ENCODE measurements at places on chromosomes 2 and 18.

- DNase-seq = peak; percentile 25
Observed at GRCh38 chr2:119659601-119660342, 19.2 kb upstream of the TMEM177 start.

DNA sequence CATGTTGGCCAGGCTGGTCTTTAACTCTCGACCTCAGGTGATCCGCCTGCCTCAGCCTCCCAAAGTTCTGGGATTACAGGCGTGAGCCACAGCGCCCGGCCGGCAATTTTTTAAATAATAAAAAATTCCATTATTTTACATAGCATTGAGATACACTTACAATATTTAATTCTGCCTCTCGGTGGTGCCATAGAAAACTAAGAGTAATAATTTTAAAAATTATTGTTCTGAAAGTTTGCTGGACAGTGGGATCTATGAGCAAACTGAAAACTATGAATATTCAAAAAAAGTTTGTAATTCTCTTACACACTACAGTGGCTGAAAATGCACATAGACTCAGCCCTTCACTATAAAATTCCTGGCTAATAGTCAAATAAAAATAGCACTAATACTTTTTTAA is 90.9 kb upstream of the STON1 start:
- DNase-seq = no peak

GRCh38 chr2:197378086-197378485 is 56.7 kb downstream of the SF3B1 start:
- no peak for DNase-seq

DNA sequence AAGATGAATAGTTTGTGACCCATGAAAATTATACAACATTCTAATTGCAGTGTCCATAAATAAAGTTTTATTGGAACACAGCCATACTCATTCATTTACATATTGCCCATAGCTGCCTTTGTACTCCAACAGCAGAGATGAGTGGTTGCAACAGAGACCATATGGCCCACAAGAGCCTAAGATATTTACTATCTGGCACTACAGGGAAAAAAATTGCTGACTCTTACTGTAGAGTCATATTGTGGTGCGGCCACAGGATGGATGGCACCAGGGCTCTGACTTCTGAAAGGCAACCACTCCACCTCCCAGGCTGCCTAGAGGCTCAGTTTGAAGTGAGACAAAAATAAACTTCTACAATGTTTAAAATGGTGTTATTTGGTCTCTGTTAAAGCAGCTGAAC is 404.0 kb upstream of the ATP5MC3 start:
- no peak for DNase-seq

GRCh38 chr2:238561230-238561629 is 134.5 kb downstream of the ASB1 start:
- DNase-seq = no peak

DNA sequence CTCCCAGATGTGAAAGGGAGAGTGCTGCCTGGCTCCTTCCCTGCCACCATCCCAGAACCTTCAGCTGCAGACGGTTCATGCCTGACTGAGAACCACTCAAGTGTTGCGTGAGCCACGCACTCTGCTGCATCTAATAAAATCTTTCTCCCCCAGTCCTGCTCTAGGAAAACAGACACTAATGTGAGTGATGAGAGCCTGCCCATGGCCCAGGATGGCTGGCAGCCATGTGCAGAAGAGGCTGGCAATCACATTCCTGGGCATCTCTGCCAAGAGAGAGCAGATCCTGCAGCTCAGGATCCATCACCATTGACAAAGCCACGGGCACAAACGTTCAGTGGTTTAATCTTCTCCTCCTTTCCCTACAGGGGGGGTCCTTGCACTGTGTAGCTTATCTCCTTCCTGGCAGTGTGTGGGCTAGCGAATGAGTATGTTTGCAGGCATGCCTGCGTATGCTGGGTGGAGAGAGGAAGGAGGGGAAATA is 477.5 kb downstream of the SLC4A3 start:
- DNase-seq = peak; percentile 90

- no peak for DNase-seq
Observed at GRCh38 chr2:58866040-58866439, 624.9 kb upstream of the FANCL start.

DNA sequence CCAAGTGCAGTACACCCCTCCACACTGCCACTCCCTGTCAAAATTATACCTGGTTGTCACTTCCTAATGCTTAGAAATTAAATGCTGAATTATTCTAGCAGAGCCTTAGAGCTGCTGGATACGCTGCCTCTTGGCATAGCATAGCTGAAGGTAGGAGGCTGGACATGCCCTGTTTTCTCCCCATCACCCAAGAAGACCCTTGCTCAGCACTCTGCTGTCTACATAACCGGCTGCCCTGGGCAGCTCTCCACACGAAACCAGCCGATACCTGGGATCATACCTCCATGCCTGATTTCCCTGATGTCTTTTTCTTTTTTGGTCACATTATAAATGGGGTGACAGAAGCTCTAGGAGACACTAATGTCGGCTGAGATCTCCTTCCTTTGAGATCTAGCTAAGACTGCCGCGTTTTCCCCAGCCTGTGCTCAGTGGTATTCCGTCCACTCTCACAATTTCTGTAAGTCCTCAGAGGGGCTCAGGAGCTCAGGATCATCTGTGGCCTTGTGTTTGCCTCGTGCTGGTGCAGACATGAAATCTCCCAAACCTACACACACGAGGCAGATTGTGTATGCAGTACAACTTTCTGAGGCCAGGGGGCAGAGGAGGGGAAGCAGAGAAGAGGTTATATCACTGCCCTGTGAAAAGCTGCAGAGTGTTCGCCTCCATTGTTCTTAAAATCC is 13.5 kb upstream of the ZAP70 start:
- DNase-seq = peak; percentile 50

GRCh38 chr2:168731002-168731401 is 71.4 kb upstream of the NOSTRIN start:
- no peak for DNase-seq

- DNase-seq = no peak
Observed at GRCh38 chr2:80896576-80896975, 592.0 kb upstream of the LRRTM1 start.

DNA sequence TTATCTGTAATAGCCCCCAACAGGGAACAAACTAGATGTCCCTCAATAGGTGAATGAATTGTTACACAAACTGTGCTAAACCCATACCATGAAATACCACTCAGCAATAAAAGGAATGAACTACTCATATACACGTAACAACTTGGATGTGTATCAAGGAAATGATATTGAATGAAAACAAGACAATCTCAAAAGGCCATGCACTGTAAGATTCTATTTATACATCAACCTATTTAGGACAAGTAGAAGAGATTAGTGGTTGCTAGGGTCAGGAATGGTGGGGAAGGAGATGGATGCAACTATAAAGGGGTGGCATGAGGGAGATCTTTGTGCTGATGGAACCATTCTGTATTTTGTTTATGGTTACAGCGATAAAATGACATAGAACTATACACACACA is 47.1 kb downstream of the KANSL3 start:
- no peak for DNase-seq

DNA sequence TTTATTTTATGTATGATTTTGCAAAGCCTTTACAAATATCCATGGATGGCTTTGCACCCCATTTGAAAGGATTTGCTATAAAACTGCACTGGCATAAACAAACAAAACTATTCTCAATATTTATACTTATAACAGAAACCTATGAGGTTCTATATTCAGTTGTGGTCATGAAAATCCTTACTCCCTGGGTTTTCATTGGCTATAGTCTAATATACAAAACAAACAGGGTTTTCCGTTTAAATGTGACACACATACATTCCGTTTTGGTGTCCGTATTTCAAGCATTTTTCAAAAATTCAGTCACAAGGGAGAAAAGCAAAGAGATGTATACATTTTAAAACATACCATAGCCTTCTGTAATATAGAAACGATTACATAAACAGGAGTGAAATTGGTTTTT is 100.0 kb downstream of the TCF4 start:
- DNase-seq = no peak

- no peak for DNase-seq
Observed at GRCh38 chr2:185628985-185629384, 109.6 kb upstream of the FSIP2 start.

GRCh38 chr2:141598982-141599381 is 531.8 kb downstream of the LRP1B start:
- DNase-seq = no peak

- no peak for DNase-seq
Observed at GRCh38 chr2:41920812-41921211, 127.0 kb upstream of the PKDCC start.

GRCh38 chr18:7567474-7568425 is 634 bp downstream of the PTPRM start:
- DNase-seq = peak; percentile 55

GRCh38 chr2:83587309-83587708 is 871.8 kb downstream of the SUCLG1 start:
- no peak for DNase-seq

DNA sequence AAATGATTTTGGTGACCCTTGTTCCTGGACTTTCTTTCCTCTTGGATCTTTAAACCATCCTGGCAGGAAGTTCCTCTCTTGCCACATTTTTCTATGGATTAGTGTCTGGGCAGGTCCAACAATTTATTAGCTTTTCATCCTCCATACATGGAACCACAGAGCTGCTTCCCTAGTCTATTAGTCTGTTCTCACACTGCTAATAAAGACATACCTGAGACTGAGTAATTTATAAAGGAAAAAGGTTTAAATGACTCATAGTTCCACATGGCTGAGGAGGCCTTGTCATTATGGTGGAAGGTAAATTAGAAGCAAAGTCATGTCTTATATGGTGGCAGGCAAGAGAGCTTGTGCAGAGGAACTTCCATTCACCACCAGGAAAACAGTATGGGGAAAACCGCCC is 122.9 kb downstream of the DDX1 start:
- DNase-seq = no peak

- peak; percentile 79 for DNase-seq
Observed at GRCh38 chr2:111168528-111169239, 48.0 kb downstream of the BCL2L11 start.

DNA sequence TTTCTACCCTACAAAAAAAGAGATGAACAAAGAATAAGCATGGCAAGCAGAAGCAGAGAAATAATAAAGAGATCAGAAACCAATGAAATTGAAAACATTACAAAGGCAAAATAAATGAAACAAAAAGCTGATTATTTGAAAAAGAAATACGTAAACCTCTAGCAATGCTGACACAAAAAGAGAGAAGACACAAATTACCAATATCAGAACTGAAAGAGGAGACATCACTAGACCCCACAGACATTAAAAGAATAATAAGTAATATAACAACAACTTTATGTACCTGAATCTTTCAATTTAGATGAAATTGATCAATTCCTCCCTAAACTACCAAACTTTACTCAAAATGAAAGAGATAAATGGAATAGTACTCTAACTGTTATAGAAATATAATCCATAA is 75.9 kb downstream of the TMEM163 start:
- no peak for DNase-seq

- DNase-seq = no peak
Observed at GRCh38 chr2:109105113-109105512, 23.9 kb upstream of the SH3RF3 start.

DNA sequence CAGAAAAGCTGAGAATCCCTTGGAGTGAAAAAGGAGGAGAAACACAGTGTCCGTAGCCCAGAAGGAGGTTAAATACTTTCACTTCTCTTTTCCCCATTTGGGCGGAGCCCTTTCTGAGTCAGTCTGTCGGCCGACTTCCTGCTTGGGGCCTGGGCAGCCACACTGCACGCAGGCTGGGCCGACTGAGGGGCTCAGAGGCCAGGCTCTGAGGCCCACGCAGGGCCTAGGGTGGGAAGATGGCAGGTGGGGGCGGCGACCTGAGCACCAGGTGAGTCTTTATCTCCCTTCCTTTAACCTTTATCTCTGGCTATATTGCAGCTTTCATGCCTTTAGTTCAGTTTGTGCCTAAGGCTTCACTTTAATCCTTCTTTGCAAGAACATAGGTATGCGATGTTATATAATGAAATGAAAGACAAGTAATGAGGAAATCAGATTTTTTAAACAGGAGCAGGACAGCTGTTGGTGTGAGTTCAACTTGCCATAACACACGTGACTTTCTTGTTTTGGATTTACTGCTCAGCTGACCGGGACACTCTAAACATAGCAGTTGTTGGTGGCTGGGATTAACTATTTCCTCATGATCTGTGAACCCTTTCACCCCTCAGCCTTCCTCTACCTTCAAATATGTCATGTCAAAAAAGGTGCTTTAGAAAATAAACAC is at the start of gene SP100:
Gene SP100, plus strand, starts transcription at position 141 of the 661 bp plus-strand sequence. Its CDS starts 96 bp downstream, at position 237.
- peak; percentile 86 for DNase-seq

DNA sequence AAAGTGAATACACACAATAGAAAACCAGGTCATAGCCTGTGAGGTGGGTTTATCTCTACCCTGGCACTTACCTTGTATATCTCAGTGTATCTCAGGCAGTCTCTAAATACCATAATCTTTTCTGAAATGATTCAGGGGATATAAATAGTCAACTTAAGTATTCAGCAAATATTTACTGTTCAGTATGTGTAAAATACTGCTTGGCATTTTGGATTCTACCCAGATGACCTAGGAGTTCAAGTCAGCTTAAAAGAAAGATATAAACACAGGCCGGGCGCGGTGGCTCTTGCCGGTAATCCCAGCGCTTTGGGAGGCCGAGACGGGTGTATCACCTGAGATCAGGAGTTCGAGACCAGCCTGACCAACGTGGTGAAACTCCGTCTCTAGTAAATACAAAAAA is 23.8 kb downstream of the GRHL1 start:
- DNase-seq = no peak

DNA sequence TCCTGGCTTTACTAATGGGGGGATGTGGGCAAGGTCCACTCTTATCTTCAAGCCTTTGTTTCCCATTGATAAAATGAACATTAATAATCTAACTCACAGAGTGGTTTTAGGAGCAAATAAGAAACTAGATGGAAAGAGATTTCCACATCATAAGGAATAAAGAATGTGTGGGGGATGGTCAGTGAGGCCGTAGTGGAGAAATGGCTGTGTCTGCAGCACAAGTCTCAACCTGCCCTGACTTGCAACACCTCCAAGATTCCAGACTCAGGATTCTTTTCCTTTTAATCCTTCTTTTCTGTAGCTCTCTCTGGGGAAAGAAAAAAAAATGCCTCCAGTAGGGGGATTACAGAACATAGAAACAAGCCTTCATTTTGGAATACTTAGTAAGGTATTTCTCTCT is 124.2 kb upstream of the MEX3C start:
- DNase-seq = no peak

DNA sequence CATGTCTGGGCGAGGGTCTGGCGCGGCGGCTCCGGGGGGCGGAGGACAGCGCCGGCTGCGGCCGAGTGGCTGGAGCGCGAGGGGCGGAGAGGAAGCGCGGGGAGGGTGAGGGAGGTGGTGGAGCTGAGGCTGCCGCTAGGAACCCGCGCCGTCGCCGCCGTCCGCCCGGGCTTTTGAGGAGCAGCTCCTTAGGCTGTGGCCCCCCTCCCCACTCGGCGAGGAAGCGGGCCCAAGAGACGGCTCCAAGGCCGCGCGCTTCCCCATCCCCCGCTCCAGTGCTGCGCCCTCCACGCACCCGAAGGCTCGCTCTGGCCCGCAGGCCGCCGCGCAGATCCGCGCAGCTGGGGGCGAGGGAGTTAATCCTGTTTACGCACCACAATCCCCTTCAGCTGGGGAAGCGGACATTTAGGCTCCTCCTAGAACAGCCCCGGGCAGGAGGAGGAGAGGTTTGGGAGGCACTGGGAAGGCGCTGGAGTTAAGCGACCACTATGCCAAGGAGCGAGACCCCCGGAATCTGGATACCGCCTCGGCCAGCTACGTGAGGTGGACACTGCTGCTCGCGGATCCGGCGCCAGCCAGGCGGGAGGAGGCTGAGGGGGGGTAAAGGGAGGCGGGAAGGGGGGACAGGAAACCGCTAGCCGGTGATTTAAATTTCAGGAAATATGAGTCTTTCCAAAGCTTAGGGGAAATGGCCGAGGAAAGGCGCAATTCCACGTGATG is at the start of gene CNRIP1:
Gene CNRIP1, minus strand, starts transcription at position 552 of the 720 bp plus-strand sequence. Its CDS starts 549 bp downstream, at position 3.
- DNase-seq = peak; percentile 79

- DNase-seq = peak; percentile 27
Observed at GRCh38 chr2:202007015-202007982, 26.4 kb upstream of the FZD7 start.
